Hematopoietic multipotent progenitor cell (in vitro differentiated cells): ENCODE measurements at places on chromosomes 12 and 14.

GRCh38 chr14:32004300-32004699 lies 72.8 kb upstream of the ARHGAP5 start:
- DNase-seq: no peak

DNA sequence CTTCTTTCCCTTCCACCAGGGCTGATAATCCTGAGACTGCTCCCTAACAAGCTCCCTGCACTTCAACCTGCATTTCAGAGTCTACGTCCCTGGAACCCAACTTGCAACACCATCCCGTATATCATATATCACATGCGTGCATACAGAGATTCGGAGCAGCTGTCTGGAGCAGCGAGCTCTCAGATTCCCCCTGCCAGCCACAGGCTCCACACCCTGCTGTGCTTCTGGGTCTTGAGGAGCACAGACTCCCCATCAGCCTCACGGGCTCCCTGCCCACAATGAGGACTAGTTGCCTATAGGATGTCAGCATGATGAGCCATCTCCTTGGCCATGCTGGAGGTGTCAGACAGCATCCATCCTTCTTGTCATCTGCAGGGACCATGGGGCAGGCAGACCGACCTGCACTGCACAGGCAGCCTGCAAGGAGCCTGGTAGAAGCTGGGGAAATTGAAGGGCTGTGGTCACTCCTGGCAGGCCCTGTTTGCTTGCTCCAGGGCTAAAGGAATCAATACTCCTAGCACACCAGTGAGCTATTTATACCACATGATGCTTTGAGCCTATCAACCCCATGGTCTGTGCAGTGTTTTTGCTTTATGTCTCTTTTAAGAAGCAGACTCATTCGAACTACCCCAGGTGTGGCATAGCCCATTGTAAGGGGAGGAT lies 19.6 kb upstream of the HDAC7 start:
- no peak for DNase-seq

DNA sequence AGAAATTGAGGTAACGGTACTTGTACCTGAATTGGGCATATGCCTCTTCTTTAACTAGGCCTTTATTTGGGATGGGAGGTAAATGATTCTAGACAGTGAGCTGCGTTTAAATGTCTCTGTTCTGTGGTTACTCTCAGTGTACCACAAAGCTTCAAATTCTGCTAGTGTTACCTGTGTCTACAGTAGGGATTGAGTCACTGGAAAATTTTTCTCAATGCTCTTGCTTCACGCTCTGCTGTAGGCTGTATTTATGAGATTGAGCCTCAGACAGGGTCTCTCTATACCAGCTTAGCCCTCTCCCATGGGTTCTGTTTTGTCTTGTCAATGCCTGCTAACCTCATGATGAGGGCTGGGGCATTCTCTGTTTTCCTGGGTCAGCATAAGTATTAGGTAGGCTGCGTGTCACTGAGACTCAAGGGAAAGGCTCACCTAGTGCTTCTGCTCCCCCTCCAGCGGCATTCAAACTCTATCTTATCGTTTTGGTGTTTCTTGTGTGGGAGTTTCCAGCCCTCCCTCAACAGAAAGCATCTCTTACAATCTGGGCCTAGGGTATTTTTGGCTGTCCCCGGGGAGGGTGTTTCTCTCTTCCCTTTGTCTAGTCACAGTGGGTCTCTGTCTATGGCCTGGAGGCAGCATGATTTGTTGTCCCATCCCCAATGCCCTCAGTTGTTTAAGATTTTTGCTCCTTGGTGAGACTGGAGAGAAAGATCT lies 285.8 kb downstream of the ADGRD1 start:
- no peak for DNase-seq

DNA sequence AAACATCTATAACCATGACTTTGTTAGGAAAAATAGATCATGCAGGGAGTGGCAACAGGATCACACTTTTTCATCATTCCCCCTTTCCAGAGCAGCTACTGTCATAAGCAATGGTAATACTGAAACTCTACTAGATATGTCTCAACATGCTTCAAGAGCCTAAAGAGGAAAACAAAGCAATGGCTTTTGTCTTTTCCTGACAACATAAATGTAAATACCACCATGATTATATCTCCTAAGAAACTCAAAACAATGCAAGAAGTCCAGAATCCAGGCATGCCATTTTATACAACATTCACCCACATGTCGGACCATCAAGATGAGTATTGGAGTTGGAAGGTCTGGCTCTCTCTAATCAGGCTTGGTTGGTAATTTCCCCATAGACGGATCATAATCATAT lies 78.7 kb downstream of the KIF21A start:
- no peak for DNase-seq

DNA sequence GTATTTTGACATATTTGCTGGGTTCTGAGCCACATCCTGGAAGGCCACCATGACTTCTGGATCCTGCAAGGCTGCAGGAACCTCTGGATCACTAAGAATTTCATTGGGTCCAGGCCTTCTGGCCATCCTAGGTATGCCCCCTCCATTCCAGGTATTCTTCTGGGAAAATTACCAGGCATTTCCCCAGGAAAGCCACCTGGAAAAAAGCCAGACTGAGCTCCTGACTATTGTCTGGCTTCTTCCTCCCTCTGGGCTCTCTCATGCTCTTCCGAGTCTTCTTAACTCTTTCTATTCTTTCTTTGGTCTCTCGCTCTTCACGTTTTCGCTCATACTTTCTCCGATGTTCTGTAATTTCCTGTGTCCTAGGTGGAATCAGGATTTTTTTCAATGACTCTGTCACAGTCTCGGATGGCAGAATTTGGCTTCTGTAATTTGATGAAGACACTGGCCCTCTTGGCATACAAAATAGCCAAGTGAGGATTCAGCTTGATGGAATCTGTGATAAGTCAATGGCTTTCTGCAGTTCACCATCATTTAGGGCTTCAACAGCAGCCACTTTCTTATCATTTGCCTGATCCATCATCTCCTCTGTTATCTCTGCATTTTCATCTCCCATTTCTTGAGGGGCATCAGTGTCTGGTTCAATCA lies 42.6 kb downstream of the ATP23 start:
- DNase-seq: no peak

DNA sequence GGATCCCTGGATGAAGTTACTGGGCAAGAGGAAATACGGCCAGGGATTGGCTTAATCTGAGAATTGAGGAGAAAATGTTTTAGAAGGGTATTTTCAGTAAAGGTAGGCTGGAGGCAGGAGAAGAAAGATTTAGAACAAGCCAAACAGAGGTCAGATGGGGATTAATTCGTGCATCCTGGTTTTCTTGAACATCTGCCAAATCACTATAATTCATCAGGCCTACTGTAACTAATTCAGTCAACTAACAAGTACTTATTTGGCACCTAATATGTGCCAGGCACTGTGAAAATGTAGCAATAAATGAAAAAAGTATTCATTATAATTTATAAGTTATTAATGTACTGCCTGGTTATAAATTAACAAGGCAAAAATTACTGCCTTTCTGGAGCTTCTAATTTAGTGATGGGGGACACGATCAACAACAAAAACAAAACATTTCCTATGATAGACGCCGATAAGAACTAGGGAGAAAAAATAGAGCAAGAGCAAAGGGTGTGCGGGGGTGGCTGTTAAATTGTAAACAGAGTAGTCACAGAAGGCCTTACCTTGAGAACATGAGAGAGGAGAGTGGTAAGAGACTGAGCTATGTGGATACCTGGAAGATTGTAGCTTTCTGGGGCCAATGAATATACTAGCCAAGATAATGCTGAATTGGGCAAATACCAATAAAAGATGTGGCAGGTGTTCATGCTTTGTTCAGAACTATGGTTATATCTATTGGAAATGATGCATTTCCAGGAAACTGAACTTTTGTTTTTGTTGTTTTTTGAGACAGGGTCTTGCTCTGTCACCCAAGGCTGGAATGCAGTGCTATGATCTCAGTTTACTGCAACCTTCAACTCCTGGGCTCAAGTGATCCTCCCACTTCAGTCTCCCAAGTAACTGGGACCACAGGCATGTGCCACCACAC lies 34.0 kb downstream of the DUSP16 start:
- no peak for DNase-seq
